ENCODE measurements at places on chromosomes 6 and 20. TPM values are rescaled to one million over a fixed set of nuclear protein-coding genes. Genes with fewer than 3 reads are reported as not detected.
A peak's percentile ranks its signal among the peaks of the same experiment; 100 is the strongest.

- DNase-seq: no peak
Observed at GRCh38 chr20:33709398-33709797, 10.7 kb downstream of the PXMP4 start.

DNA sequence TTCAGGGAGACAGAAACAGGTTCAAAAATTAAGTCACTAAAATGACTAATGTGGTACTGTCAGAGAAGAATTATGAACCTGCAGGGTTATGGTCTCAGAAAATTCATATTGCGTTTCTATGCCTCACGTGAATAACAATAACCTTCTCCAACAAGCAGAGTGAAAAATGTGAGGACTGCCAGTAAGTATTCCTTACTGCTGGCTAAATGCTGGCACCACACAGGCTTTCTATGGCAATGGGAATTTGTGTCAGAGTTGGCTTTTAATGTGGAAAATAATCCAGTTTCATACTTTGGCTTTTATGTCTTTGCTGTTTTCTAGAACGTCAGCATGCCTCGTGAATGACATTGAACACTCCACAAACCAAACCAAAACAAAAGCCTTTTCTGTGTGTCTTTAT lies 656.0 kb downstream of the KIF16B start:
- no peak for DNase-seq

DNA sequence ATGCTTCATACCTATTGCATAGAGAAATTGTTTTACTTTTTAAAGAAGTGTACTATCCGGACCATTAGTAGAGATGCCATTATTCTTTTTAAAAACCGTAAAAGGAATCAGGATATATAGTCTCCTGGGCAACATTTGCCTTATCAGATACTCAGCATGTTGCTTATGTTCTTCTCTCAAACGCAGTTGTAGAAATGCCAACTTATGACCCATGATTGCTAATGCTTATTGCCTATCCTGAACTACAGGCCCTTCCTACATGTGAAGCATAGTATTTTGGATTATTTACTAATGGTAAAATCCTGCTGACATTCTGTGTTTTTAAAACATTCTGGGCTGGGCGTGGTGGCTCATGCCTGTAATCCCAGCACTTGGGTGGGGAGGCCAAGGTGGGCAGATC lies 99.5 kb downstream of the FOXO3 start:
- no peak for DNase-seq

DNA sequence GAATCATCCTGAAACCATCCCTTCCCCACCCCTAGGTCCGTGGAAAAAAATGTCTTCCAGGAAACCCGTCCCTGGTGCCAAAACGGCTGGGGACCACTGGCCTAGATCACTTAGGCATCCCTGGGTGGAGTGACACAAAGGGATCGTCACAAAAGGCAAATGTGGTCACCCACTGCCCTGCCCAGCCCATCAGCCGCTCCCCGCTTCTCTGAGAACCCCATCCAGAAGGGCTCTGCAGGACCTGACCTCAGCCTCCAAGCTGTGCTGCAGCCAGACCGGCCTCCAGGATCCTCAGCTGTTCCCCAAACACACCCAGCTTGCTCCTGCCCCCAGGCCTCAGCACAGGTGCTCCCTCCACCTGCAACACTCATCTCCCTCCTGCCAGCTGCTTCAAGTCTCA lies 61.6 kb downstream of the PREX1 start:
- no peak for DNase-seq

- DNase-seq: peak; percentile 71
Observed at GRCh38 chr20:46406986-46407670, 713 bp upstream of the ELMO2 start.

The CDSN gene
- total RNA-seq: 0.34 TPM

The RFX6 gene
- not detected for total RNA-seq

The ARHGAP18 gene
- total RNA-seq: 9.6 TPM

DNA sequence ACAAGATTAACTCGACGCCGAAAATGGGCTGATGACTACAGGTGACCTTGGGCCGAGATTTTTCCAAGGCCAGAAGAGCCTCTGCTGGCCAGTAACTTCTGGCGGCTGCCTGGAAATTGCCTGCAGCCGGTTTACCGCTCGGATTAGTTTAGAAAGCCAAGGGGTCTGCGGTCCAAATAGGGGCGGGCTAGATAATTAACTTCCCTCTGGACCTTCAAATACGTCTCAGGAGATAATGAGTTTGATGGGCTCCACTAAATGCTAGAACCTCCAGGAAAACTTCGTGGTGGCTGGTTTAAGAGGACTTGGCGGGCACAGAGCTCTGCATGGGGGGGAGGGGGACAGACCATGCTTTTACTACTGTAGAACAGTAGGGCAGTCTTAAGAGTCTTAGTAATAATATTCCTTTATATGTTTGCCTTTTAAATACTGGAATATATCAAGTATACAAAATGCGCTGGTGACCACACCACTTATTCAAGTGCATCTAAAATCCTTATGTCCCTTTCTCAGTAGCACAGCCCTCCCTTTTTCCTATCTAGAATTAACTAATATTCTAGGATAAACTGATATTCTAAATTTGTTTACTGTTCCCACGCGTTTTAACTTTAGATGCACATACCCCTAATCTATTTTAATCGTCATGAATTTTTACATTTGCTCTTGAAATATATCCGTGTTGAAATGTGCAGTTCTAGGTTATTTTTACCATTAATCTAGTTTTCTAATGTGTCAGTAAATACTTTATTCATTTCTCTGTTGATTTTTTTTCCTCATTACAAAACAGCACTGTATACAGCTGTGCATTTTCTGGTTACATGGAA lies 107.5 kb upstream of the PRSS16 start:
- DNase-seq: no peak

- no peak for DNase-seq
Observed at GRCh38 chr6:87407561-87407900, 241 bp upstream of the CFAP206 start.

- DNase-seq: no peak
Observed at GRCh38 chr6:97842521-97842920, 559.5 kb upstream of the MMS22L start.

DNA sequence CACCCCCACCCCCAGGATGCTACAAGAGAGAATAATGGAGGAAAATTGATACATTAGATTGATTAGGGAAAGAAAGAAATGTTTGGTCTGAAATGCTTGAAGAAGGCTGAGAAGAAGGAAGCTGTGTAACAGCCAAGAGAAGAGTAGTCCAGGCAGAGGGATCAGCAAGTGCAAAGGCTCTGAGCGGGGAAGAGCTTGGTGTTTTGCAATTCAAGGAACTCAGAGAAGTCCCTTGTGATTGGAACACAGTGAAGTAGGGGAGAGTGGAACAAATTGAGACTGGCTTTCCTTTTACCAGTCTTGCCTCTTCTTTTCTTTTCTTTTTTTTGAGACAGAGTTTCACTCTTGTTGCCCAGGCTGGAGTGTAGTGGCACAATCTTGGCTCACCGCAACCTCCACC lies 76.6 kb upstream of the CHD6 start:
- no peak for DNase-seq

- DNase-seq: no peak
Observed at GRCh38 chr6:30135757-30136156, at the start of gene TRIM40. TRIM40 (plus strand) TSS chr6:30136140; CDS start chr6:30137037, 897 bp downstream.

DNA sequence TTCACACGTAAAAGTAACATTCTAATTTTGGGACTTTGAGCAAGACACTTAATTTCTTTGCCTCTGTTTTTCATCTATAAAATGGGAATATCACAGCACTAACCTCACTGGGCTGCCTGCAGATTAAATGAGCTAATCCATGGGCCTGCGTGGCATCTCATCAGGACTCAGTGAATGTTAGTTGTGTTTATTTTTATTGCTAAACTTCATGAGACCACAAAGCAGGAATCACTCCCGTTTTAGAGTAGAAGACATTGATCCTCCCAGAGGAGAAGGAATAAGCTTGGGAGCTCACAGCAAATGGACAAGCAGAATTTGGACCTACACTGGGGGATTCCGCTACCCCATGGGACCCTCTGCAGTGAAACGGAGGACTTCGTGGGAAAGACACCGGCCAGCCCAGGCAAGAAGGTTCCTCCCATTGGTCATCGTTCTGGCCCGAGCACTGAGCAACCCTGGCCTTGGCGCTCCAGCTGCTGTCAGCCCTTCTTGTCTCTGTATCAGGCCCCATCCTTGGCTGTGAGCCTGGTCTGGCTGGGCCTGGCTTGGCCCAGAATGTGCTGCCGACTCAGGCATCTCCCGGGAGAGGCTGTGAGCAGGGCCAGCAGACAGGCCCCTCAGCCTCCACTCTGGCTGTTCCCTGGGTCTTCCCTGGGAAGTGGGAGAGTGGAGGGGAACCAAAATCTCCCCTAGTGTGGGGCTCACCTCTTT lies 79.8 kb downstream of the NFATC2 start:
- peak; percentile 88 for DNase-seq

GRCh38 chr6:19454001-19454720 lies 383.0 kb upstream of the ID4 start:
- no peak for DNase-seq

- no peak for DNase-seq
Observed at GRCh38 chr20:1010659-1011058, 8.5 kb upstream of the RSPO4 start.

- no peak for DNase-seq
Observed at GRCh38 chr6:5108536-5109150, 23.5 kb downstream of the PPP1R3G start.

GRCh38 chr6:83847179-83847578 lies 6.0 kb upstream of the RIPPLY2 start:
- no peak for DNase-seq

GRCh38 chr20:15065794-15066193 lies 728.4 kb upstream of the FLRT3 start:
- no peak for DNase-seq

- no peak for DNase-seq
Observed at GRCh38 chr6:79600812-79601609, 30.1 kb upstream of the SH3BGRL2 start.
